ENCODE measurements at places on chromosomes 7 and 10. TPM values are rescaled to one million over a fixed set of nuclear protein-coding genes. Genes with fewer than 3 reads are reported as not detected.
A peak's percentile ranks its signal among the peaks of the same experiment; 100 is the strongest.

DNA sequence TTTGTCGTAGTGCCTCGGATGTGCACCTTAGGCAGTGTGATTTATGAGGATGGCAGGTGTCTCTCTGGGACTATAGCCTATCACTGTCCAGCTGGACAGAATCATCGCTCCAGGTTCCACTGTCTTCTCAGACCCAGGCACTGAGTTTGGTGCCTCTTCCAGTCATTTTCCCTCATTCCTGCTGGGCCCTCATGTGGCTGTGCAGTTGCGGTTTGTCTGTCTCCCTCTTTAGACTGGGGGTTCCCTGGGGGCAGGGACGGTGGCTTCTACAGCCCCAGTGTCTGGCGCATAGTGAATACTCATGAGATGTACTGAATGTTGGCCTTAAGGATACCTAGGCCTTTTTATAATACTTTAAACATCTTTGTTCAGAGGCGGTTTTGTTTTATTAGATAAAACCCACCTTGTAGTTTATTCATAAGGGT, 28.9 kb downstream of the CCM2 start:
- DNase-seq, result no peak
- H3K27ac ChIP-seq, result peak overlapping the region; percentile 85
- peaks cover 88% of the 10 kb centered on the region for H3K4me1 ChIP-seq

- H3K4me3 ChIP-seq, result no peak overlapping the region
- H3K27ac ChIP-seq, result no peak overlapping the region
- DNase-seq, result no peak
- no peaks in the 10 kb centered on the region for H3K36me3 ChIP-seq
- no peaks in the 10 kb centered on the region for H3K4me1 ChIP-seq
These were observed 372.6 kb downstream of the LRMDA start for GRCh38 chr10:75803816-75804552.

The CPED1 gene
- total RNA-seq, result not detected

The PCDH15 gene
- not detected for total RNA-seq

- no peak overlapping the region for H3K4me3 ChIP-seq
- H3K36me3 ChIP-seq, result no peaks in the 10 kb centered on the region
- no peaks in the 10 kb centered on the region for H3K4me1 ChIP-seq
- DNase-seq, result no peak
- peaks cover 68% of the 10 kb centered on the region for H3K27me3 ChIP-seq
These were observed 15.2 kb upstream of the LBX1 start for GRCh38 chr10:101244321-101245050.

DNA sequence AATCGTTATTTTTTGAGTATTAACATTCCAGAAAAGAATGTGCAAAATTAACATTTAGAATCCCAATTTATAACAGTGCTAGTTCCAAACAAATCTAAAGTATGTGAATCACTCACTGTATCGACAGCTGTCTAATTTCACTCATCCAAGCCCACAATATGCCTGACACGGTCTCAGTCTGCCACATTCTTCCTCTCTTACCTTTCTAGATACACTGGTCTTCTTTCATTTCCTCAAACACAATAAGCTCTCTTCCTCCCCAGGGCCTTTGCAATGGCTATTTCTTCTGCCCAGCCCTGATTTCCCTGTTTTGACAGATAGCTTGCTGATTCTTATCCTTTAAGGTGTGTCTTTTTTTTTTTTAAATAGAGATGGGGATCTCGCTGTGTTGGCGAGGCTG, 48.8 kb downstream of the UBE2H start:
- no peak overlapping the region for H3K27ac ChIP-seq
- H3K4me1 ChIP-seq, result peaks cover 78% of the 10 kb centered on the region
- peaks cover 14% of the 10 kb centered on the region for H3K36me3 ChIP-seq
- H3K27me3 ChIP-seq, result no peaks in the 10 kb centered on the region
- DNase-seq, result no peak

GRCh38 chr7:137967143-137968018, 34.5 kb downstream of the CREB3L2 start:
- H3K36me3 ChIP-seq, result peaks cover 2% of the 10 kb centered on the region
- no peaks in the 10 kb centered on the region for H3K27me3 ChIP-seq
- H3K27ac ChIP-seq, result no peak overlapping the region
- no peak overlapping the region for H3K4me3 ChIP-seq
- no peak for DNase-seq

The FAM3C gene
- total RNA-seq, result 22.2 TPM

The HOGA1 gene
- not detected for total RNA-seq

GRCh38 chr10:115004236-115004862, 66.4 kb downstream of the TRUB1 start:
- peaks cover 19% of the 10 kb centered on the region for H3K27me3 ChIP-seq
- H3K4me3 ChIP-seq, result no peak overlapping the region
- H3K4me1 ChIP-seq, result no peaks in the 10 kb centered on the region
- DNase-seq, result no peak
- no peak overlapping the region for H3K27ac ChIP-seq

GRCh38 chr10:99784016-99784726, 1.7 kb downstream of the ABCC2 start:
- H3K27me3 ChIP-seq, result no peaks in the 10 kb centered on the region
- no peaks in the 10 kb centered on the region for H3K36me3 ChIP-seq

GRCh38 chr7:96084881-96085553, 236.9 kb downstream of the SLC25A13 start:
- H3K27ac ChIP-seq, result no peak overlapping the region
- DNase-seq, result no peak
- peaks cover 8% of the 10 kb centered on the region for H3K4me1 ChIP-seq
- H3K4me3 ChIP-seq, result no peak overlapping the region

GRCh38 chr10:3622845-3623621, 162.0 kb downstream of the KLF6 start:
- H3K27ac ChIP-seq, result peak overlapping the region; percentile 83
- H3K36me3 ChIP-seq, result peaks cover 11% of the 10 kb centered on the region
- DNase-seq, result peak; percentile 23
- H3K4me3 ChIP-seq, result peak overlapping the region; percentile 66
- H3K27me3 ChIP-seq, result no peaks in the 10 kb centered on the region
- peaks cover 23% of the 10 kb centered on the region for H3K4me1 ChIP-seq

- H3K27ac ChIP-seq, result peak within 1 kb of the TSS; percentile 13
- peaks cover 26% of the 10 kb centered on the region for H3K27me3 ChIP-seq
- H3K4me1 ChIP-seq, result peaks cover 17% of the 10 kb centered on the region
- peak within 1 kb of the TSS; percentile 90 for H3K4me3 ChIP-seq
- DNase-seq, result peak; percentile 51
These were observed at the start of gene CH25H for GRCh38 chr10:89207181-89207800. CH25H (minus strand) TSS chr10:89207317; CDS start chr10:89207292, 25 bp downstream.

DNA sequence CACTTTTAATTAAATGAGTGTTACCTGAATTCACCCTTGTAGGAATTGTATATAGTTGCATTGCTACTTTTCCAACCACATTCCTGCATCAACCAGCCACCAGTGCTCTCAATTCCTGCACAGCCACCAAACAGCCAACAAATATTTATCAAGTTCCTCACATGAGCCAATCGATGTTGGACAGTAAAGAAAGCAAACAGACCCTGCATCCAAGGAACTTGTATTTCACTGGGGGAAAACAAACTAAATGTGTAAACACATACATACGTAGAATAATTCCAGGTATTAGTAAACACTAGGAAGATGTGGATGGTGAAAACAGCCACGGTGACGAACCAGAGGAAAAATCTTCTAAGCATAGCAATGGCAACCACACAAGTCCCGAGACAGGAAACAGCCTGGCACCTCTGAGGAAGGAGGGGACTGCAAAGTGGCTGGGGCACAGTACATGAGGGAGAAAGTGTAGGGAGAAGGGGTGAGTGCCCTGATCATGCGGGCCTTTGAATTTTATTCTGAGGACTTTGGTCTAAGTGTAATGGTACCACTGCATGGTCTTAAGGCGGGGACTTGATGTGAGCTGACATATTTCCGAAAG, 111.2 kb downstream of the XRCC2 start:
- no peak overlapping the region for H3K27ac ChIP-seq
- no peak overlapping the region for H3K4me3 ChIP-seq
- H3K36me3 ChIP-seq, result no peaks in the 10 kb centered on the region
- DNase-seq, result no peak
- peaks cover 16% of the 10 kb centered on the region for H3K27me3 ChIP-seq

The PON1 gene
- total RNA-seq, result not detected

DNA sequence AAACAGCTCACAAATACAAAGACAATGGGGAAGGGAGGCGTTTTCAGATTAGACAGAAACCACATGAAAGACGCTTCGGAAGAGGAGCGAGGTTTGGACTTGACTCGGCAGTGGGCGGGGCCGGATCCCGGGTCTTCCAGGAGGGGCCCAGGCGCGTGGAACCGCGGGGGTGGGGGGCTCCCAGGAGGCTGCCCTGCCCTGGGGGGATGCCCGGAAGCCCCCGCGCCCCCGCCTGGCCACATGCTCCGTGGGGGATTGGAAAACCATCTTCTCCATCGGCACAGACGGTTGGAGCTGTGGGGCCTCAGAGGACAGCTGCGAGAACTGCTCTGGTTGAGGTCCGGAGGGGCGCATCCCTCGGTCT, 186.0 kb upstream of the SHH start:
- peaks cover 74% of the 10 kb centered on the region for H3K4me1 ChIP-seq
- no peaks in the 10 kb centered on the region for H3K36me3 ChIP-seq
- no peak overlapping the region for H3K27ac ChIP-seq
- peak overlapping the region; percentile 68 for H3K4me3 ChIP-seq

DNA sequence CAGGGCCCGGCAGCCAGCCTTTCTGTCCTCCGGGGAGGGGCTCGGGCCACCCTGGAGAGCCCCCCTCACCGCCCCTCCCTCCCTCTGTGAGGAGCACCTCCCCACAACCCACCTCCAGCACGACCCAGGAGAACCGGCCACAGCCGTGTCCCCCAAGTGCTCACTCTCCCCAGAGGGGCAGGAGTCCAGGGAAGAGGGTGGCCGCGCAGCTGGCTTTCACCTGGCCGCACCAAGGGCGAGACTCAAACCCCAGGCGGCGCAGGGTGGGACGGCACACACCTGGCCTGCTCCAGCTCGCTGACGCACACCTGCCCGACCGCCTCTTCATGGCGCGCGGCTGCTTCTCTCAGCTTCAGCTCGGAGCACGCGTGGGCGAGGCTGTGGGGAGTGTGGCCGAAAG, 73.4 kb downstream of the CFAP46 start:
- H3K27ac ChIP-seq, result no peak overlapping the region
- H3K27me3 ChIP-seq, result peaks cover 17% of the 10 kb centered on the region
- H3K36me3 ChIP-seq, result no peaks in the 10 kb centered on the region
- H3K4me1 ChIP-seq, result no peaks in the 10 kb centered on the region

DNA sequence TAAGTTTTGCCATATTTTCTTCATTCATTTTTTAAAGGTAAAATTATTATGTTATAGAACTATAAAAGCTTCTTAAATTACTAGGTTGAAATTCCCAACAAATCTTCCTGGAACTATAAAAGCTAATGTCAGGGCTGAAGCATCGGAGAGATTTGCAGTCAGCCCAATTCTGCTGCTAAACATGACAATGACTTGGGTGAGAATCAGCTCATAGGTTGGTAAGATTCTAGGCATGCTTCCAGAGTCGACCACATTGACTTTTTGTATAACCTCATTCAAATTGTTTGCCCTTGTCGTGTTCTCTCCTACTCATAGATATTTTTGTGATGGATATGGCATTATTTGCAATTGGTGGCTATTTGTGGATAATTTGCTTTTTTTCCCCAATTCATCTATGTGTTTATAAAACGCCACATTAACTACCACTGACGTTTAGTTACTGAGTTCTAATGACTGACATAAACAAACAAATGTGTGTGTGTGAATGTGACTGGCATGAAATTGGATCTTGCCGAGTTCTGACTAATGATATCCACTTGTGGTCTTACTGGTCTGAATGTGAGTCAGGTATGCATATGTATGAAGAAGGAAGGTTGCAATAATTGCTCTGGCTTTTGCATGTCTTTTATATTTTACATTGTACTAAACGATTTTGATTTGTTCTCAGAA, 579.8 kb downstream of the PARD3 start:
- no peaks in the 10 kb centered on the region for H3K4me1 ChIP-seq
- H3K36me3 ChIP-seq, result no peaks in the 10 kb centered on the region
- peaks cover 7% of the 10 kb centered on the region for H3K27me3 ChIP-seq
- no peak overlapping the region for H3K27ac ChIP-seq
- H3K4me3 ChIP-seq, result no peak overlapping the region

Data from activated T-cell treated with anti-CD3 and anti-CD28 coated beads, Interleukin-2, amount 50 U/mL, for 72 hours (primary cell).